A549 treated with Mapracorat at 1 μM for 4 hours (cell line): ENCODE measurements at places on chromosomes 1 and 21. TPM values are rescaled to one million over a fixed set of nuclear protein-coding genes. Genes with fewer than 3 reads are reported as not detected.

DNM3 gene
- total RNA-seq: 0.48 to 0.97 TPM (median 0.60 TPM) in 5 replicates

CLDN19 gene
- total RNA-seq: not detected in 5 replicates

WNT2B gene
- total RNA-seq: 0.12 to 0.28 TPM (median 0.23 TPM) in 5 replicates

RBM8A gene
- 224 to 253 TPM (median 231 TPM) in 5 replicates for total RNA-seq

TIAM1 gene
- total RNA-seq: 0.51 to 1.0 TPM (median 0.64 TPM) in 5 replicates

OR10Z1 gene
- total RNA-seq: not detected in 5 replicates
